ENCODE measurements at places on chromosomes 4 and X. TPM values are rescaled to one million over a fixed set of nuclear protein-coding genes. Genes with fewer than 3 reads are reported as not detected.

- no peak for DNase-seq
- H3K4me3 ChIP-seq: no peak overlapping the region
- no peaks in the 10 kb centered on the region for H3K36me3 ChIP-seq
- no peak overlapping the region for H3K27ac ChIP-seq
- H3K4me1 ChIP-seq: peaks cover 26% of the 10 kb centered on the region
These were observed 22.8 kb downstream of the DTHD1 start for GRCh38 chr4:36304138-36304681.

GRCh38 chr4:41976775-41977516 is 4.6 kb upstream of the DCAF4L1 start:
- no peaks in the 10 kb centered on the region for H3K36me3 ChIP-seq
- no peak for DNase-seq
- no peaks in the 10 kb centered on the region for H3K27me3 ChIP-seq
- no peaks in the 10 kb centered on the region for H3K4me1 ChIP-seq

DNA sequence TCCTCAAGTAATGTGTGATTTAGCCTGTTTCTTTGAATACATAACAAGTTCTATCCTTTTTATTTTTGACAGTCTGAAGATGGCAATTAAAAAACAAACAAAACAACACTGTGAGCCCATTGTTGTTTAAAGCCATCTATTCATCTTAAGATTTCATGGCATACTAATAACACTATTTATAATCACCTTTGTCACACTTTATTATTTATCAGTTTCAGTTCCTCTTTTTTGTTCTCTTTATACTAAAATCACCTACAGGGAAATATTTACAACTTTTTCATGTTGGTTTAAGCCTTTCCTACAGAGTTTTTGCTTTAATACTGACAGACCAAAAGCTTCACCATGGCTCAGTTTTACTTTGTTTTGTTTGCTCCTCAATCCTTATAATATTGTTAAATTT is 247.4 kb upstream of the CTSO start:
- no peak overlapping the region for H3K4me3 ChIP-seq
- no peak for DNase-seq
- no peak overlapping the region for H3K27ac ChIP-seq
- H3K4me1 ChIP-seq: peaks cover 6% of the 10 kb centered on the region

DNA sequence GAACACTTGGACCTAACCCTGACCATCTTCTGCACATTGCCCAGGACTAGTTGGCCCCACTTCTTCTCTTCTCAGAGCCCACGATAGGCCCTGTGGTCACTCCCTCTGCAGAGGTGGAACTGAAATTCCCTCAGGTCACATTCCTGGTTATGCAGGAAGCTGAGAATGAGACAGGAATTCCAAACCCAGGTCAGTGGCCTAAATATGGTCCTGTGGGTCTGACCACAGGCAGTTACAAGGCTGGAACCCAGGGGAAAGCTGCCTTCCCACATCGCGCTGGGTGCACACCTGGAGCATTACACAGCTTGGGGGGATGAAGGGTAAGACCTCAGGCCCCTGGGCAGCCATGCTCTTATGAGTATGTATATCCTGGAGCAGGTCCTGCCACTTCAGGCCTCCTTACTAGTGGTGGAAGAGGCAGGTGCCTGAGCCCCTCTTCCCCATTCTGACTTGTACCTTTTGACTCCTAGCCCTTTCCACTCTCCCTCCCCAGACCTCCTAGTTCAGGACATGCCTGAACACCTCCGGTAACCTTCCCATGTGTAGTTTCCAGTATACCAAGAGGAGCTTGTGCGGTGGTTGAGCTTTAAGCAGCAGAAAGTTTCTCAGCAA is 173.5 kb downstream of the ASMT start:
- H3K4me3 ChIP-seq: no peak overlapping the region
- DNase-seq: no peak
- no peaks in the 10 kb centered on the region for H3K27me3 ChIP-seq
- H3K4me1 ChIP-seq: no peaks in the 10 kb centered on the region
- peaks cover 10% of the 10 kb centered on the region for H3K36me3 ChIP-seq

- no peaks in the 10 kb centered on the region for H3K36me3 ChIP-seq
- H3K4me3 ChIP-seq: no peak overlapping the region
- no peak for DNase-seq
- no peak overlapping the region for H3K27ac ChIP-seq
- H3K27me3 ChIP-seq: no peaks in the 10 kb centered on the region
These were observed 245.1 kb upstream of the SLC7A11 start for GRCh38 chr4:138487230-138487629.

DNA sequence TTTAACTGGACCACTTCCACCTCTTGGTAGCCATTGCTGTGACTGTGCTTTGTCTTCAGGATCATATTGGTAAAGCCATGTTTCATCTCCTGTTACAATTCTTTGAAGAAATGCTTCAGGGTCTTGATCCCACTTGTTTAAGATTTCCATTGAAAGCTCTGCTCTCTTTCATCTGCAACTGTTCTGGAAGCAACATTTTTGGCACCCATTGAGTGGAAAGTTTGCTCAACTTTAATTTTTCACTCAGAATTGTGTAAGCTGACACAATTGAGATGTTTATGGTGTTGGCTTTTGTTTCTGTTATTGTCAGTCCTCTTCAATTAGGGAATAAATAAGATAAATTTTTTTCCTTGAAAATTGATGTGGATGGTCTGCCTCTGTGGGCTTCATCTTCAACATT is 237.4 kb downstream of the MAPK10 start:
- no peak for DNase-seq
- no peak overlapping the region for H3K4me3 ChIP-seq
- H3K36me3 ChIP-seq: no peaks in the 10 kb centered on the region
- H3K27me3 ChIP-seq: no peaks in the 10 kb centered on the region
- H3K27ac ChIP-seq: no peak overlapping the region

GRCh38 chrX:119638725-119639471 is 32.7 kb upstream of the NKRF start:
- DNase-seq: peak; percentile 32
- H3K4me3 ChIP-seq: no peak overlapping the region
- H3K36me3 ChIP-seq: peaks cover 6% of the 10 kb centered on the region
- peak overlapping the region; percentile 88 for H3K27ac ChIP-seq
- no peaks in the 10 kb centered on the region for H3K27me3 ChIP-seq

DNA sequence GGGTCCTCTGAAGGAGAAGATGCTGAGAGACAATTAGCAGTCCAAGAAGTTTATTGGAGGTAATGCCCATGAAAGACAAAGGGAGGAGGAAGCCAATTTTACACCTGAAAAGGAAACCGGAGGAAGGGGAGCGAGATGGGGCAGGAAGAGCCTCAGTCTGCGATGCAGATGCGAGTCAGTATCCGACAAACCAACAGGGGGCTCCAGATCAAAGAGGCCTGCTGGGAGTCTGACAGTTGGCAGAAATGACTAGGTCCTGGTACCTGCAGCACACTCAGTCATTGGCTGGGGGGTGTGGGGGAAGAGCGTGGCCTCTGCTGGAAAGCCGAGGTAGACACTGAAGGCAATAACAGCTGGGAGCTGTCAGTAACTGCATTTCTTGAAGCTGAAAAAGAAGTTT is 231.1 kb upstream of the CENPE start:
- H3K27ac ChIP-seq: no peak overlapping the region
- DNase-seq: no peak
- H3K4me3 ChIP-seq: no peak overlapping the region
- peaks cover 5% of the 10 kb centered on the region for H3K27me3 ChIP-seq

DNA sequence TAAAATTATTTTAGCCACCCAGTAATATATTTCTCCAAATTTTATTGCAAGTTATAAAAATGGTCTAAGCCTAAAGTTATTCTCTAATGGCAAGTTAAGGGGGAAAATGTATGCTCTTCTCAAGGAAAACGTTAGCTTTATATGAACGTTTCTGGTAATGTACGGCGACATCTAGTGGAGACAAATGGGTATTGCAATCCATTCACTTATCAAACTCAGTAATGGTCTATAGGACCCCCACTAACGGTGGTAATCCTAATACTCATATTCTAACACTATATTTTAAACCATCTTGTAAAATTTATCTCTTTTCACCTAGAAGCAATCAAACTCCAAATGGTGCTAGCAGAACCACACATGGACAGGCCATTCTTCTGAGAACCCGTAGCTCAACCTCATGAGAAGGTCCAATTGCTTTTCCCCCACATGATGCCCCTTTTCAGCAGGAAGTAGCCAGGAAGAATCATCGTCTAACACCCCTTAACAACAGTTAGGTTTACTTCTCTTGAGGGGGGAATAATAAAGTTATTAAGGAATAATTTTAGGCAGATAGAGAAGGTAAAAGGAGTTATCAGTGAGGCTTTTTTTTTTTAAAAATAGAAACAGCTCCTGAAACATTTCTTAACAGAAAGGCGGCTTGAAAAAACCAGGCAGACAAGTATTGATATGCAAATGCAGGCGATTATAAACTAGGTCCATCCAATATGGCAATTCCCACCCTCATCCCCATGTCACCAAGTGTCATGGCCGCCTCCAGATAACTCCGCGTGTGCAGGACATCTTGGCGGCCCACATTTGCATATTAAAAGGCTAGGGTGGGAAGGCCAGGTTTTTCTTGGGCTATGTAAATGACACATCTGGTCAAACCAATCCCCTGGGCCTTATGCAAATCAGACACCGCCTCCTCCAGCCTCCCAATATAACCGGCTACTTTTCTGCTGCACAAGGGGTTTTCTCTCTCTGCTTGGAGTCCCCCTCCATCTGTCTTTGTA is 35.0 kb downstream of the NUDT11 start:
- no peak overlapping the region for H3K4me3 ChIP-seq
- no peak overlapping the region for H3K27ac ChIP-seq
- no peaks in the 10 kb centered on the region for H3K4me1 ChIP-seq

GRCh38 chrX:77441479-77441878 is 5.7 kb upstream of the FGF16 start:
- H3K27ac ChIP-seq: no peak overlapping the region
- no peaks in the 10 kb centered on the region for H3K36me3 ChIP-seq
- peaks cover 7% of the 10 kb centered on the region for H3K4me1 ChIP-seq

DNA sequence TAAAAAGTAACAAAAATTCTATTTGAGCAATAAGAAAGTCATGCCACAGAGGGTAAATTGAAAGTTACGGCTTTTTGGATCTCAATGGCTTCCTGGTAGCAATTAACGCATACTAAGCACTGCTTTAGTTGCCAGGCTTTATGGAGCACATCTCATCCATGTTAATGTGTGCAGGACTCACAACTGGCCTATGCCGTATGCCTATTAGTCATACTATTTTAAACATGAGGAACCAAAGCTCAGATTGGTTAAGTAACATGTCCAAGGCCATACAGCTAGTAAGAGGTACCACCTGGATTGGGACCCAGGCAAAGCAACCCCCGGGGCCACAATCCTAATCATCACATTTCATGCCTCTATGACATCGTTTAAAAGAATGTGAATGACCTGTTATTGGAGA is 17.1 kb downstream of the DAPP1 start:
- H3K27ac ChIP-seq: peak overlapping the region; percentile 10
- H3K4me3 ChIP-seq: no peak overlapping the region
- no peaks in the 10 kb centered on the region for H3K27me3 ChIP-seq
- peaks cover 48% of the 10 kb centered on the region for H3K4me1 ChIP-seq
- peaks cover 31% of the 10 kb centered on the region for H3K36me3 ChIP-seq

DNA sequence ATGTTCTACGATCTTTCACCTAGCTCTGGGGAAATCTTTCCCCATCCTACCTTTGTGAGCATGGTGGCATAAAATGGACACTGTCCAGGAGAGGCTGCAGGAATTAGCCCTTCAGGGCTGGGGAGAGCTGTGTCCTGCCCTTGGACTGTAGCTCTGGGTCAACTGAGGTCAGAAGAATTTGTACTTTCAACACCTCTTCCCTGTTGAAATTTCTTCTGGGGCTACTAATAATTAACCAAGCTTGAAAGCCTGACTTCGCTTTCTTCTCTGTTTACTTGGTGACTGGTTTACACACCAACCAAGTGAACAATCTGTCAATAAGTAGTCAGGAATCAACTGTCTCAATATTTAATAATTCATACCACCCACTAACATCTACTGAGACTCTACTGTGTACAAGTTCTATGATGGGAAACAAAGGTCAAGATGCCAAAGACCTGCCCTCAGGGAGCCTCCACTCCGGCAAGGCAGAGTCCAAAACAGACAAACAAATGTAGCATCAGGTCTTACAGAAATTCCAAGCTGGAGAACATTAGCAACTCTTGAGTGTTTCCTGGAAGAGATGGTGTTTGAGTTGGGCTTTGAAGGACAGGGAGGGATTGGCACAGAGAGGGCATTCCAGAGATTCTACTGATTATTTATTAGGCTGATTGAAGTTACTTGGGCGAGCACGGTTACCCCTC is 113.1 kb downstream of the ENPP6 start:
- peaks cover 3% of the 10 kb centered on the region for H3K4me1 ChIP-seq
- H3K27me3 ChIP-seq: peaks cover 24% of the 10 kb centered on the region
- DNase-seq: no peak
- no peaks in the 10 kb centered on the region for H3K36me3 ChIP-seq

EOLA2 gene
- 20.0 TPM for polyA plus RNA-seq

ADGRG4 gene
- polyA plus RNA-seq: not detected

NXF2B gene
- polyA plus RNA-seq: not detected
